ENCODE measurements at places on chromosomes 4 and X.

DNA sequence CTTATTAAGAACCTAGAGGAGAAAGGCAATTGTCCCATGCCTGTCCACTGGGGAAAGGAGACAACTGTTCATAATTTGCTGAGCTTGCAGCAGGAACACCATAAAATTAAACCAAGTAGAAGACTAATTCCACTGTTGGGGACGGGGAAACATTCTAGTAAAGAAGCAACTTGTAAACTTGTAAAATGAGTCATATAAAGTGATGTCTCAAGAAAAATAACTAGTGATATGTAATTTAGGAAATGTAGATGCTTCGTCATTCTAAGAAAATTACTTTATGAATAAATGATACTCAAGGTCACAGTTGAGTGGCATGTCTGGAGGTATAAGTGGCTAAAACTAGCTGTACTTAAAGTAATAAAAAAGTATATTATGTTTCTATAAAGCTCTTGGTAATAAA, 121.2 kb upstream of the MID1 start:
- no peak for DNase-seq

- DNase-seq = peak; percentile 30
These were observed 16.0 kb upstream of the MID1 start for GRCh38 chrX:10636337-10636736.

DNA sequence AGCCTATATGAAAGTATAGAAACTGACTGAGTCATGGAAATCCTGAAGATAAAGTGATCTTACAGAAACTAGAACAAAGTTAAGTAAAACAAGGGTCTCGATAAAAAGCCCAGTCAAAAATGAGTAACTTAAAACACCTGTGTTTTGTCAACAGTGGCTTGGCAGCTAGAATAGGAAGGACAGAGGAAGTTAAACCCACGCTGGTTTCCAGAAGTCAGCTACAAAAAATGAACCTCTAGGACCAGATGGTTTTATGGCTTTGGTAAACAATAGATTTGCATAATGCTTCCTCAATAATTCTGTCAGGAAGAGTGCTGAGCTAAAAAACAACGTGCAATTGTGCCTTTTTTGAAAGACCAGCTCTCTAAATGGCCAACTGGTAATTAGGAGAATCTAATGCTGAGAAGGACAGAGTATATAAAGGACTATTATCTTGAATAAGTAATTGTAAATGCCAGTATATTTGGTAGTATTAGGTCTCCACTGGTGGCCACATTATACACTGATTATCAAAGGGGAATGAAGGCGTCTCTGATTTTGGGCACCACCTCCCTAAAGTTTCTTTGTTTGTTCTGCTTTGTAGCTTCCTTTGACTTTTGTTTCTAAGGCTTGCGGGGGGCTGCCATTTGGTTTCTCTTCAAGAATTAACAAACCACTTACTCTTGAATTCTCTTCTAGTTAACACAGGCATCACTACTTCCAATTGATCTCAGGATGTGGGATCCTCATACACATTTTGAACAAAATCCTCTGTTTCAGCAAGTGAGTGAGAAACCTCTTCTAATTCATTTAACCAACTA, 72.2 kb upstream of the PPP3CA start:
- DNase-seq = peak; percentile 35

- no peak for DNase-seq
These were observed 81.8 kb downstream of the TEX11 start for GRCh38 chrX:70826715-70827114.

All from hematopoietic multipotent progenitor cell treated with erythropoietin and hydrocortisone succinate and interleukin-3 and kit ligand, for 4 days (in vitro differentiated cells).